ENCODE measurements at places on chromosomes 3 and 15.

- H3K4me3 ChIP-seq: no peak overlapping the region
- no peaks in the 10 kb centered on the region for H3K4me1 ChIP-seq
- DNase-seq: no peak
- H3K27ac ChIP-seq: no peak overlapping the region
Observed at GRCh38 chr3:85912980-85913379, 954.2 kb downstream of the CADM2 start.

DNA sequence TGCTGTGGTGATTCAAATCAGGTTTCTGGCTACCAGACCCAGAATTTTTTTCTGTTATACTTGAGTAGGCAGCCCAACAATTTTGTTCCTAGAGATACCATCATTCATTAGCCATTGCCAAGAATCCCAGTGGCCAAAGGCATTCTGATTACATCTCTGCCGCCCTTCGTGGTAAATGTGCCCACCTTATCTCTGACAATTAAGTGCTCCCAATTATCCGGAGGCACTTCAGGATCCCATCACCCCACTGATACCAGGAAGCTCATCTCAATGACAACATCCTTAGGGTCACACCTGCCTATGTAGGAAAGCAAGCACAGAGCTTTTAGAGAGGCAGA is 43.2 kb upstream of the RPL35A start:
- DNase-seq: no peak
- 0 out of 2 replicates have a peak, but pooled peaks cover 2% of the 10 kb centered on the region for H3K4me1 ChIP-seq
- no peaks in the 10 kb centered on the region for H3K36me3 ChIP-seq
- no peak overlapping the region for H3K4me3 ChIP-seq

DNA sequence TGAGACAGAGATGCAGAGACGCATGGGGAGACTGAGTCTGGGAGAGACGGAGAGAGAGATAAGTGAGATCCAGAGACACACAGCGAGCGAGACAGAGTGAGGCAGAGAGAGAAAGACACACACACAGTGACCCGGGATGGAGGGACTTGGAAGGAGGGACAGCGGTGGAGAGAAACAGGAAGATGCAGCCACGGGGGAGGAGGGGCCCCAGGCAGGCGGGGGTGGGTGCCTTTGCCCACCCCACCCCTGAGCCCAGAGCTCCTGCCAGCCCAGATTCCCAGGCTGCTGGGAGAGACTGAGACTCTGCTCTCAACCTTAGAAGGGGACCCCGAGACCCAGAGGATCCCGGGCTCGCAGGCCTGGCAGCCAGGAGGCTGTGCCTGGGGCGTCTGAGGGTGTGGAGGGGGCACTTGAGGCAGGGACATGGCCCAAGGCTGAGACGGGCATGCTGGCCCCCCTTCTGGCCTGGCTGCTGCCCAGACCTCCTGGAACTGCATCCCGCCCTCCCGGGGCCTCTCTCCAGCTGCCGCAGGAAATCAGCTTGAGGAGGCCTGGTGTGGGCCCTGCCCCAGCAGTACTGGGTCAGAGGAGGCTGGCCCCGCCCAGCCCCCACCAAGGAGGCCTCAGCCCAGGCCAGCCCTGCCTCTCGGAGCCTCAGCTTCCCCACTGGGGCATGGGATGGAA is 18.1 kb downstream of the H1-8 start:
- no peak overlapping the region for H3K27ac ChIP-seq
- H3K4me3 ChIP-seq: no peak overlapping the region
- peaks cover 7% of the 10 kb centered on the region for H3K4me1 ChIP-seq
- H3K27me3 ChIP-seq: no peaks in the 10 kb centered on the region
- H3K36me3 ChIP-seq: no peaks in the 10 kb centered on the region
- DNase-seq: no peak

- no peaks in the 10 kb centered on the region for H3K4me1 ChIP-seq
- no peaks in the 10 kb centered on the region for H3K27me3 ChIP-seq
- no peak overlapping the region for H3K4me3 ChIP-seq
- peaks cover 4% of the 10 kb centered on the region for H3K36me3 ChIP-seq
Observed at GRCh38 chr3:46958467-46959160, 17.9 kb downstream of the CCDC12 start.

- no peaks in the 10 kb centered on the region for H3K4me1 ChIP-seq
- H3K27ac ChIP-seq: no peak overlapping the region
- peak; percentile 53 for DNase-seq
- H3K36me3 ChIP-seq: no peaks in the 10 kb centered on the region
- H3K27me3 ChIP-seq: no peaks in the 10 kb centered on the region
Observed at GRCh38 chr15:59751552-59752413, 62.7 kb upstream of the BNIP2 start.

DNA sequence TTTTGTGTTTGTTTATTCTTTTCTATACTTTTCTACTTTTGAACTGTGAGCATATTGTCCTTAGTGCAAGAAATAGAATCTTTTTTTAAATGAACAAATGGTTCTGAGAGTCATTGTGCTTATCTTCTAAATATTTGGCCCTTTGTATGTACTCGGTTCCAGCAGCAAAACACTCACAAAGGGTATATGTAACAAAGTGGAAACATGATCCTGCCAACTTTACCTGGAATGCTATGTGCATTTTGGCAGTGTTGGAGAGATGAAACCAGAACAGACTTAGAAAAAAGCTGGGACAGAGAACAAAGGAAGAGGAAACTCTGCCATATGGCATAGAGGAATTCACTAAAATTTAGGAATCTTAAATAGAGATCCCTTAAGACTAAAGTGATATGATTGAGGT is 150.1 kb downstream of the FGF12 start:
- DNase-seq: no peak
- H3K27me3 ChIP-seq: no peaks in the 10 kb centered on the region
- no peaks in the 10 kb centered on the region for H3K36me3 ChIP-seq
- H3K4me3 ChIP-seq: no peak overlapping the region
- no peaks in the 10 kb centered on the region for H3K4me1 ChIP-seq

DNA sequence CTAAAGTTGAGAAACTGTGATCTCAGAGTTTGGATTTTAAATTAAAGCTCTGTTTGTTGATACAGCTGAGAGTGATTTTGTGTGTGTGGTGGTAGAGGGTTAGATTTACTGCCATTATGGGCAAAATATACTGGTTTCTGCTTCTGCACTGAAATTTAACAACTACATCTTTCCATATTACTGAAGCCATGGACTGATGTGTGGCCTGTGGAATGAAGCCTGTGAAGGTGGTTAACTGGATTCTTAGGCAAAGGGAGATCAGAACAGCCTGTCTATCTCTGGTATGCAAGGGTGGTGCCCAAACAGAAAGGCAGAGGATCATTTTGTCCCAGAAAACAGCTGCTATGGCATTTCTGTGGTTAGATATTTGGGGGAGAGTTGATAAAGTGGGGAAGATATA is 297.3 kb upstream of the THBS1 start:
- no peaks in the 10 kb centered on the region for H3K4me1 ChIP-seq
- DNase-seq: no peak
- no peak overlapping the region for H3K27ac ChIP-seq
- no peaks in the 10 kb centered on the region for H3K27me3 ChIP-seq
- H3K36me3 ChIP-seq: no peaks in the 10 kb centered on the region
- no peak overlapping the region for H3K4me3 ChIP-seq

All from MM.1S (cell line).